Cortex of kidney (tissue), 1 donor: ENCODE measurements at places on chromosomes 5 and 9.

DNA sequence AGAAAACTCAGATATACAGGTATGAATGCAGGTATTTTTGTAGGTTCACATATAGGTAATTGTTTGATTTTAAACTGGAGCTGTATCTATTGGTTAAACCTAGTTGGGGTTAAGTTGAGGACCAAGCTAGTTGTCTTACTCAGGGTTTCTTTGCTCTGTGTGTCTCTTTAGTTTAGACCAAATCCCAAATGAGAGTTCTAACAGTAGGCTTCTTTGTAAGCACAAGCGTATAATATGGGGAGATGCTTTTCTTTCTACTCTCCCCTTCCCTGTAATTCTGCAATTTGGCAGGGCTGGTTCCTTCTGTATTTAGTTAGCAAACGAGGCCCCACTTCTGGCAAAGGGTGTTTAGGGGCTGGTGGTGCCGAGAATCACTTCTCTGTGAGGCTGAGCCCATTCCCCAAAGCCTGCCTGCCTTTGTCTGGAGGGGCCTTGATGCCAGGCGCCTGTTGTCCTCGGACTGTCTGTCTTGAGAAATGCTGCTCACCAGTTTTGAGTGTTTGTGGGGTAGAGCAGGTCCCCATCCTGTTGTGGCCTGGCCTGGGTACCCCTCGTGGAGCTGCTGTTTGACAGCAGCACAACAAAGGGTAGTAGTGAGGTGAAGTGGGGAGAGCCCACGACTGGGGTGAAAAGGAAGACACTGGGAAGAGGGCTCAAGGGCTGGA lies 259.3 kb downstream of the FANCC start:
- DNase-seq: no peak

GRCh38 chr9:87115785-87116184 lies 168.5 kb upstream of the GAS1 start:
- no peak for DNase-seq

DNA sequence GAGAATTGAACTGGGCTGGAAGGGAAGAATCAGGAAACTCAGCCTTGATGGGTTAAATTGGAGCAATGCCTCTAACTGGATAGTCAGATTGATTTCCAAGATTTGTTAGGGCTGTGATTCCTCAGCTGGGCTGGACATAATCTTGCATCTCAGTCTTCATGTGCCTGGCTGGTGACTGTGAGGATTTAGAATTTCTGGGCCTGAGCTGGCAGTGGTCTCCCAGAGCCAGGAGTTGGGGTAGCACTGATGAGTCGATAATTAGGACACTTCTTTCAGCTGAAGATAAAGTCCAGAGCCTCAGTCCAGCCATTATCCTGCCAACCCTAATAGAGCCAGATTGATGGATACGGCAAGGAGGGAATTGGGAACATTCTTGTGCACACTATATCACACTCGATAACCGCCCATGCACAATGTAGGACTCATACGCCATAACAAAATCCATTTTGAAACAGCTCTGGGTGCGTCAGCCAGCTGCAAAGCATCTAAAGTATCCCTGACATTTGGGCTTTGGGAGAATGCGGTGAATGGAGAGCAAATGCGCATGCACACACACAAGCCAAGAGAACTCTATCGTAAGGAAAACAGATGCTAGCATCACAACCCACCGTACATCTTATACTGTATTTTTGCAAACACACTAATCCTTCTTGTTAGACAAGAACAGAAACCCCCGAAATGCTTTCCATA lies 405.1 kb upstream of the KLF4 start:
- no peak for DNase-seq

DNA sequence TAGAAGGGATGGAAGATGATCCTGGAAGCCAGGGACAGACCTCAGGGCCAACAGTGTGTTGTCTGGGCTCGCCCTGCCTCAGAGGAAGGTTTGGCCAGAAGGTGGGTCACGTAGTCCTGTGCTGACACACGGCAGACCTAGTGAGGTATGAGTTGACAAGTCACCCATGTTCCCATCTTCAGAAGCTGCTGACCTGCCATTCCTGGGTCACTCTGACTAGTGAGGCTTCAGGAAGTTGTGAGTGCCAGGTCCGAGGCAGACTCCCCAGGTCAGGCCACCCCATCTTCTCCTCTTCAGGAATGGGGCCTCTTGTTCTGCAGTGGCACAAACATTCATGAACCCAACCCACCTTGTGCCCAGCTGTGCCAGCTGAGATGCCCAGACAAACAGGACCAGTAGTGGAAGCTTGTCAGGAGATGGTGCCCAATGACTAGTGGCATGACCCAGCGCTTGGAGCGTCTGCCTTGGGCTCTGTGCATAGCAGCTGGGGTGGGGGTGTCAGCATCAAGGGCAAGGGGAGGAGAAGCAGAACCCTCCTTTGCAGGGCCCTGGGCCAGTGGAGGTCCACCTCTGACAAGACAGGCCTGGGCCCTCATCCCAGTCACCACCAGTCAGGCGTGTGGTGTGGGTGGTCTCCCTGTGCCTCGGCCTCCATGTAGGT lies 16.8 kb upstream of the ANGPTL2 start:
- no peak for DNase-seq

DNA sequence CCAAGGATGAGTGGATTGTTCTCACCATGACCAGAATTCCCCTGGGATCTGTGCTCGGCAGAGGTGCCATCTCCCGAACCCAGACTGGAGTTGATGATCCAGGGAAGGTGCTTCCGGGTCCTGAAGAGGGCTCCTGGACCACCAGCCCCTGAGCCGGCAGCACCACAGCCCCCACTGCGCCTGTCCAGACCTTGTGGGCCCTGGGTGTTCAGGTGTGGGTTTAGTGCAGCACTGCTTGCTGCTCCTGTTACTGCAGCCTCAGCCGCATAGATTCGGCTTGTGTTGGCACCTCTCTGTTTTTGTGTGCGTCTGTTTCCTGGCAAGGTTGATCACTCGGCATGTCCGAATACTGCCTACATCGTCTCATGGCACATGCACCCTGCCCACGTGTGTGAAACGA lies 16.3 kb upstream of the NPM1 start:
- DNase-seq: no peak

DNA sequence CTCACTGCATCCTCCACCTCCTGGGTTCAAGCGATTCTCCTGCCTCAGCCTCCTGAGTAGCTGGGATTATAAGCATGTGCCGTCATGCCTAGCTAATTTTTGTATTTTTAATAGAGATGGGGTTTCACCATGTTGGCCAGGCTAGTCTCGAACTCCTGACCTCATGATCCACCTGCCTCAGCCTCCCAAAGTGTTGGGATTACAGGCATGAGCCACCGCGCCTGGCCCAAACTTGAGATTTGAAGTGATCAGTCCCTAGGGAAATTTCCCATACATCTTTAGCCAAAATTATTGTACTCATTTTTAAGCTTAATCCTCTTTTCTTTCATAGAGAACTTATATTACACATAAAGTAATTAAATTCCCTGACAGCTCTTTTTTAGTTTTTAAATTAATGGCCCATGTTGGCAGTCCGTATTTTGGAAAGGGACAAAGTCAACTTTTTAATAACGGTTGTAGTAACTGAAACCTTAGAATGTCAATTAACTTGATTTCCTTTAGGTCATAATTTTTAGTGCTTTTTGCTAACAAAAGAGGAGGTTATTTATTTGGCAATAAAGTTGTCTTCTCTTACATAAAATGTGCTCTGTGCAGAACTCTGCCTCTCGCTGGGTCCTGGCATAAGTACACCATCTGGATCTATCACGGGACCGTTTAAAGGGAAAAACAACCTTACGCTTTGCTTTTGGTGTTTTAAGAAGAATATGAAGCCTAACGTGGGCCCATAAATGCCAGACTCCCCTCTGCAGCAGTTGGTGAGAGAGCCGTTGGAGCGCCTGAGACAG lies 142.3 kb upstream of the OTULINL start:
- no peak for DNase-seq

GRCh38 chr5:569358-569867 lies 42.7 kb upstream of the CEP72 start:
- DNase-seq: no peak

DNA sequence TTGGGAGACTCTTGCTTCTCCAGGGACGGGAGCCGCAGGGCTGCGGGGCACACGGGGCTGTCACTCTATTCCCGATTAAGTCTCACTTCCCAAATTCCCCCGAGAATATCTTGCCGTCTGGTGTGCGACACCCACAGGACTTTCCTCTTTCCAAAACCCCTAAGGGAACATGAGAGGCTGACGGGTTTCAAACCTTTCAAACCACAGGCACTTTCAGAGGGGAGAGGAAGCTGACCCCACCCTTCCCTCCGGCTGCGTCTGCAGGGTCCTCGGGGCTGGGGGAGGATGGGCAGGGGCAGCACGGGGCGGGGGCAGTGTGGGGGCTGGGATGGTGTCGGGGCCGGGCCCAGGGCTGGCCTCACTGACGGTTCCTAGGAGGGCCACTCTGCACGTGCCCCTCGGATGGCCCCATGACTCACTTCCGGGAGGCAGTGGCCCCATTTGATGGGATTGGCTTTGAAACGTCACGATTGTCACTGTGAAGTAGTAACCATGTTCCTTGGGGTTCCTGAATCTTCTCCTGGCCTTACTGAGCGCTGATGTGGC lies 38.2 kb downstream of the SLC9A3 start:
- DNase-seq: no peak

DNA sequence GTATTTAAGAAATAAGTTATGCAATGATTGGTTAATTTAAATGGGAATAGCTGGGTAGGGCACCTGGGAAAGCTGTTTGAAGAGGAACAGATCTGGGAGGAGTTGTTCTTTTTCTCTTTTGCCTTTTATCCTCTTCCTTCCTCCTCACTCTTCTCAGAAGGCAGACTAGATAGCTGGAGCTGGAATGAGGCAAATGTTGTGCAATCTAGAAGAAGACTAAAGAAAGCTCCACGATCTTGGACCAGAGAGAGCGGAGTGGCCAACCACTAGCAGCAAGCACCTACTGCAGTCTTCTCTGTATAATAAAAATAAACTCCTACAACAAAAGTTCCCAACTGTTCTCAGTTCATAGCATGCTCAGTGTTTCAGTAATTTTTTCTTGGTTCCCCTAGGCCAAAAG lies 19.3 kb downstream of the GLIS3 start:
- no peak for DNase-seq

- DNase-seq: no peak
Observed at GRCh38 chr5:38297830-38298608, 39.7 kb downstream of the EGFLAM start.

- no peak for DNase-seq
Observed at GRCh38 chr5:172715421-172715780, 55.6 kb downstream of the DUSP1 start.

GRCh38 chr5:172556971-172557461 lies 84.0 kb upstream of the NEURL1B start:
- no peak for DNase-seq

- no peak for DNase-seq
Observed at GRCh38 chr5:17218353-17219005, 1.0 kb downstream of the BASP1 start.

GRCh38 chr5:57642066-57642465 lies 159.5 kb upstream of the ACTBL2 start:
- DNase-seq: no peak

DNA sequence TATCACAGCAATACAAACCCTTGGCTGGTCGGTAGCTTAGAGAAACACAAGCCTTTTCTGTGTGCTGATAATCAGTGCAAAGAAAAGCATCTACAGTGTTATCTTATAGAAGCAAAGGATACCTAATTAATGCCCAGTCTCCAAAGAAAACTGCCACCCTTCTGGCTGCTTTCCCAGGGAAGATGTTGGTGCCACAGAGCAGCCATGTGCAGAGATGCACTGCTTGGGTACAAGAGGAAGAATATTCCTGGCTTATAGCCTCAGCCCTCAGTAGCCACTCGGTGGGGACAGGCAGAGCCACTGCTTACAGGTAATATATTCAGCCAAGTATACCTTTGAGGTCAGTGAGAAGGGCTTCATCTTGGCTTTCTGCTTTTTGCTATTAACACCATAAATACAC lies 185.3 kb downstream of the PCSK1 start:
- no peak for DNase-seq

DNA sequence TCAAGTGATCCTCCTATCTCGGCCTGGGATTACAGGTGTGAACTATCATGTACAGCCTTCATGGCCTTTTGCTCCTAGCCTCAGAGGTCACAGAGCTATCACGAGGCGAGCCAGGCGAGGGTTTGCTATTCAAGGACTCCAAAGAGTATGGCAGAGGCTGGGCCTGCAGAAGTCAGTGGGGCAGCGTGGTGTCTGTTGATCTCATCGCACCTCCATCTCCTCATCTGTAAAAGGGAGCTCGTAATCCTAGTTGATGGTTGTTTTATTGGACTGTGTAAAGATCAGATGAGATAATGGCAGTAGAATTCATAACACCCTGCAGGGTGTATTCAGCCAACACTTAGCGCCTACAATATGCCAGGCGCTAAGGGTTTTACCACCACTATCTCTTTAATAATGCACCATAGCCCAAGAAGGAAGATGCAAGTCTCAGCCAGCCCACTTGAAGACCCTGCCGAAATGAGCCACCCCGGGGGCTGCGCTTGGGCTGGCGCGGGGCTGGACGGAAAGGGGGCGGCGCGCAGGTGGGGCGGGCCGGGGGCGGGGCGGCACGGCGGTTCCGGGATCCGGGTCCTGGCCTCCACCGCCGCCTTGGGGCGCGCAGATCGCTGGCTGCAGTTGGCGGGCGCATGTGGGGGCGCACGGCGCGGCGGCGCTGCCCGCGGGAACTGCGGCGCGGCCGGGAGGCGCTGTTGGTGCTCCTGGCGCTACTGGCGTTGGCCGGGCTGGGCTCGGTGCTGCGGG lies at the start of gene GALNT12:
TSS of gene GALNT12 (plus strand) at position 601 of the 744 bp plus-strand sequence. CDS start at position 630, 29 bp downstream.
- DNase-seq: no peak

GRCh38 chr5:158676642-158677469 lies 422.9 kb downstream of the EBF1 start:
- DNase-seq: no peak

DNA sequence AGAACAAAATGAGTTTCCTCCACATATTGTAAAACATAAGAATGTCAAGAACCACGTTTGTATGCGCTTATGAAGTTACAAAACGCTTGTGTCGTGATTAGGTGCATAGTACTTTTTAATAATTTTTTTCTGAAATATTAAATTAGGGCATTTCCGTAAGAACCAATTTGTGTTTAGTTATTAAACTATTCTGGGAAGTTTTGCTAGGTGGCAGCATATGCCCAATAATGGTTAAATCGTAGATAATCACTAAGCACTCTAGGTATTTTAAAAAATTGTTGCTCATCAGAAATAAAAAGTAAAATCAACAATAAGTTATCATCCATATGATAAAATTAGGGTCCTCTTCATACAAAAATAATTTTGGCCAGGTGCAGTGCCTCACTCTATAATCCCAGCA lies 5.4 kb downstream of the SRFBP1 start:
- DNase-seq: no peak

DNA sequence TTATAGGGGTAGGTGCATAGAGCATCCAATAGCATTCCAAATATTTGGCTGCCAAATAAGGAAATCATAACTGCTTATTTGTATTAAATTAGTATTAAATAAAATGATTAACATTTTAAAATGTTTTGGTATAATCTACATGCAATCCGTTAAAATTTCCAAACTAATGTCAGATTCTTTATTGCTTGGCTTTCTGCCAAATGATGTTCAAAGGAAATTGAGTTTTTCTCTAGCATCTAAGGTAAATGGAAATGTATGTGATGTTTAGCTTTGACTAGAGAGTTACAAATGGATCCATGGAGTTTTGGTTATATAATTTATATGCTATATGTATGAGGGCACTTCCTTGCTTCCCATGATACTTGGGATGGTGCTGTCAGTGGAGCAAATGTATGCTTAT lies 121.7 kb downstream of the ZCCHC7 start:
- DNase-seq: no peak

GRCh38 chr5:164561933-164562872 lies 1056.8 kb downstream of the MAT2B start:
- no peak for DNase-seq

GRCh38 chr5:71778678-71779276 lies 59.7 kb downstream of the CARTPT start:
- no peak for DNase-seq

- DNase-seq: no peak
Observed at GRCh38 chr5:96818125-96818788, 10.5 kb upstream of the ERAP1 start.
